Stimulated activated CD8-positive, alpha-beta memory T cell treated with anti-CD3 and anti-CD28 coated beads, Interleukin-2, amount 100 ng/mL, for 1 hour (primary cell): ENCODE measurements at places on chromosomes 6 and 20.

DNA sequence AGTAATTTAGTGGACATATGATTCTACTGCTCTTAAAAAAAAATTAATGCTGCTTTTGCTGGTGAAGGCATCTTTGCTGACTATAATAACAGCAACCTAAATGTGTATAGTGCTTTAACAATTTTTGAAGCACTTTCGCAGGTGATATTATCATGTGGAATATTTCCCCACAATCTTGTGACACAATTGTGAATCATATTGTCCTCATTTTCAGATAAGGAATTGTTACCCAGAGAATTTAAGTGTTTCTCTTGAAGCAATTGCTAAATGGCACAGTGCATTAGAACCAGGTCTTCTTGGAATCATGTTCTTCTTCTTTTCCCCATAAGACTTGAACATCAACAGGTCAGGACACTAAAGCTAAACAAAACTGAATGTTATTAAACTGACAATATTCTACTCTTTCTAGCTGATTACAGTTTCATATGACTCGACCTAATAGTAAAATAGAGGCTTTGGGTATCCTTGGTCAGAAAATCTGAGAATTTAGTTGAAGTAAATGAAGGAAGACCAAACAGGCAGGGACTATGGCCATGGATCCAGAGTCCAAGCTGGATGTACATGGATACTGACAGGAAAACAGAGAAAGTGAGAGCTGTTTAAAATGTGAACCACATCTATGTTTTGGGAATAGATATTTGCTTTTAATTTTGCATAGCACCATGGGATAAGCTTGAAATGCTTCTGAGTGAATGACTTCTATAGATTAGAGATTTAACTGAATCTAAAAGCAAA is 121.8 kb upstream of the SLC35B3 start:
- no peak for DNase-seq

DNA sequence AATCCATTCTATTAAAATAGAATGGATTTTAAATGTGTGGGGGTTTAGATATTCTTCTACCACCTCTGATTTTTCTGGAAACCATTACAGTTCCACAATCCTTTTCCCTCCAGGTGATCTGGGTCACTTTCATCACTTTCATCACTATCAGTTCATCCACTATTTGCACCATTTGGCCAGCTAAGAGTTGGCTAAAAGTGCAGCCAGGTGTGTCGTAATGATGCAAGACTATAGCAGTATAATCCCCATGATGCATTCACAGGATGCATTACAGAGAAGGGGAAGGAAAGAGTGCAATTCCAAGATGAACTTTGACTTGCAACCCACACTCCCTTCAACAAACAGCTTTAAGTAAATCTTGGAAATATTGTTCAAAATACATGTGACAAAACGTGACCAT is 4.9 kb downstream of the FUCA2 start:
- DNase-seq: no peak

- DNase-seq: no peak
Observed at GRCh38 chr6:47044397-47044796, 2.3 kb upstream of the ADGRF1 start.

- DNase-seq: no peak
Observed at GRCh38 chr20:46323557-46323956, 15.3 kb upstream of the CDH22 start.

DNA sequence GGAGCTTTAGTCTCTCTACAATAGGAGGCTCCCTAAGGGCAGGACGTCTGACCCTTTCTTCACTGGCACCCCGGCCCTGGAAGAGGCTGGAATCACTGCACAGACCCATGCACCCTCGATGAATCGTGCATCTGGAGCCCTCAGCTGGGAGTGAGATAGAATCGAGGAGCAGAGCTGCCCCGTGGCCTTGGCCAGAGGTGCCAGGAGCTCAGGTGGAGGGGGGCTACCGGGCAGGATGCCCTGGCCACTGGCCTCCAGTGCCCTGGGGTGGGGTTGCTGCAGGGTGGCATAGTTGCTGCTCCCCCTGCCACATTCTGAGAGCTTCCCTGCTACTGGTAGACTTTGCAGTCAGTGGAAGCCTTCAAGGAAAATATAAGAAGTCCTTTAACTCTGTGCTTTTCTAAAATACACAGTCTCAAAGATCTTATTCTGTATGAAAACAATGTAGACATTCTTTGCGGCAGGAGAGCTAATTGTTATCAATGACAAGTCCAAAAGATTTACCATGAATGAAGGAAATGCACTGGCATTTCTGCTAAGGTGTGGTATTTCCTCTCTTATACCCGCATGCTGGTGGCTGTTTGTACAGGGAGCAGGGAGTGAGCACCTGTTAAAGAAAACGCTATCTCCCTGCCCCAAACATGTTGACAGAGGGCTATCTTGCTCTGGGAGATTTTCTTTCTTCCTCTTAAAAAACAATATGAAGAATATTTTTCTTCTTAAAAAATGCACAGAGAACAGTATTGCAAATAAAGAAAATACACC is 122.8 kb downstream of the C6orf118 start:
- no peak for DNase-seq

DNA sequence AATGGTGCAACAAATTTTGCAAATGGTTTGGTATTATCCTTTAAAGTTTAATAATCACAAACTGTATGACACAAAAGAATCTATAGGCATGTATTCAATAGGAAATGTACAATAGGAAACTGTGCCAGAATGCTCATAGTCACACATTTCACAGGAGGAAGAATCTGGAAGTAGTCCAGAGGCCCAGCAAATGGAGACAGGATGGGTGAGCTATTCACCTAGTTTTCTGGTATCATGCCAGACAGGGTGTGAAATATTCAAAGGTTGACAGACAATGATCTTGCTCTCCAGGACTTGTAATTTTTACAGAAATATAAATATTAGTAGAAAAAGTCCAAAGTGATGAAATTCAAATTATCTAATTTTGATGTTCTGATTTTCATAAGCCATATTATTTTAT is 520.1 kb upstream of the IMPG1 start:
- no peak for DNase-seq

DNA sequence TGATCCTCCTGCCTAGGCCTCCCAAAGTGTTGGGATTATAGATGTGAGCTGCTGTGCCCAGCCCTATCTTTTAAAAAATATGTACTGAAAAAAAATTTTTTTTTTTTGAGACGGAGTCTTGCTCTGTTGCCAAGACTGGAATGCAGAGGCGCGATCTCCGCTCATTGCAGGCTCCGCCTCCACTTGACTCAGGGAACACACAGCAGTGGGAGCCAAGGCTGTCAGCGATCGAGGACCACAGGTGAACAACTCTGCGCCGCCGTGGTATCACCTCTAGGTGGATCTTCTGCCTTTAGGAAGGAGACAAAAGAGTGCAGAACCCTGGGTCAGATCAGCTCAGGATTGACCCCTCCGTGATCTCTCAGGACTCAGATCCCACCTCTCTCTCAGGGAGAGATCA is 13.7 kb downstream of the RAET1E start:
- DNase-seq: no peak

DNA sequence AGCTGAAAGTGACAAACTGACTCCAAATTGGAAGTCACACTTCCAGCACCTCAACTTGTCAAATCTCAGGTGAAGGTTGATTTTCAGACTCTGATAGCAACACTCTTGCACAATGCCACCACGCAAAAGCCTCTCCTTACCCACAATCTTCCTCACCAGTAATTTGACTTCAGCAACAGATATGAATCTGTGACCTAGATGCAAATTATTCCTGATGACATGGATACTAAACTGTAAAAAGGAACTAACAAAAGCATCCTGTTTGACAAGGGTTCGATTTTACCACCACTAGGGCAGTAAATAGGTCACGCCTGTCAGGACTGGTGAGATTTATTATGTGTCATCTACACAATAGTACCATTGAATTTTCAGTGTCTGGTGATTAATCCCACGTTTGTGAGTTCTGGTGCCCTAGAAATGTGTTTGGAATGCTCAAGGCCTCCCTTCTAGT is 134.4 kb upstream of the COL21A1 start:
- no peak for DNase-seq

GRCh38 chr6:106746652-106747051 is 117.3 kb downstream of the QRSL1 start:
- no peak for DNase-seq

DNA sequence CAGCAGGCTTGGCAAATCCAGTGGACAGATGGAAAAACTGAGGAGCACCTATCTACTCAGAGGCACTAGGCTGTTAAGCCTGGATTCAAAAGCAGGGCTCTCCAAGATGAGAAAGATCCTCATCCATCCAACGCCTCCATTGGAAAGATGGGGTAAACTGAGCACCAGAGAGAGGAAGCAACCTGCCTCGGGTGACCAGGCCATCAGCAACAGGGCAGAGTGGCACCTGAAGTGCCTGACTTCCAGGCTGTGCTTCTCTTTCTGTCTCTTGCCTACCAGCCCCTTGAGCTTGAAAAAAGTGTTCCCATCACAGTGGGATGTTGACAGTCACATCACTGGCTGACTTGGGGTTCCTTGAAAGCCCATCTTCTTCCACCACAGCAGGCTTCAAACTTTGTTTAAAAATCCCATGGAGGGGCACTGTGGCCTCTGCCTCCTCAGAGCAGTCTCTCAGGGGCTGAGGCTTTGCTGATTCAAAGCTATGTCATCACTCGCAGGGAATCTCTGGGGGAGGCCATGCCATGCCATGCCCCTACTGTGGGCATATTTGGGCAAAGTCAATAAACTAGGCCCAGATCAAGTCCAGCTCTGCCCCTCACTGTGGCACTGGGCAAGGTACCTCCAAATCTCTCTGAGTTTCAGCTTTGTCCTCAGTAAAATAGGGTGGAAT is 44.8 kb upstream of the TGM2 start:
- no peak for DNase-seq

DNA sequence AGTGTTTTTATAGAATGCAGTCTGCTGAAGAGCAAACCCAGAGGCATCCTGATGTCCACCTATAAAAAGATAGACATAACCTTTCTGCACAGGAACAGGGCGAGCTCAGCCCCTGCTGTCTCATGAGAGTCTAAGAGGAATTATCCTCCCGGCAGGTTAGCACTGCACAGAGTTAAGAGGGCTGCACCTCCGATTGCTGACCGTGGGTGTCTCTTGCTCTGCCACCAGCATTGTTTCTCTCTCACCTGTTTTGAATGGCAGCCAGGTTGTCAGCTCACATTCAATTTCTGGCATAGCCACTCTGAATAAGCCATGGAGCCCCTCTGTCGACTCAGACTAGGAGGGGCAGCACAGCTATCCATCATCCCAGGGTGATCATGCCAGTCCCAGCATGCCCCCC is 211.2 kb downstream of the PHACTR1 start:
- no peak for DNase-seq

DNA sequence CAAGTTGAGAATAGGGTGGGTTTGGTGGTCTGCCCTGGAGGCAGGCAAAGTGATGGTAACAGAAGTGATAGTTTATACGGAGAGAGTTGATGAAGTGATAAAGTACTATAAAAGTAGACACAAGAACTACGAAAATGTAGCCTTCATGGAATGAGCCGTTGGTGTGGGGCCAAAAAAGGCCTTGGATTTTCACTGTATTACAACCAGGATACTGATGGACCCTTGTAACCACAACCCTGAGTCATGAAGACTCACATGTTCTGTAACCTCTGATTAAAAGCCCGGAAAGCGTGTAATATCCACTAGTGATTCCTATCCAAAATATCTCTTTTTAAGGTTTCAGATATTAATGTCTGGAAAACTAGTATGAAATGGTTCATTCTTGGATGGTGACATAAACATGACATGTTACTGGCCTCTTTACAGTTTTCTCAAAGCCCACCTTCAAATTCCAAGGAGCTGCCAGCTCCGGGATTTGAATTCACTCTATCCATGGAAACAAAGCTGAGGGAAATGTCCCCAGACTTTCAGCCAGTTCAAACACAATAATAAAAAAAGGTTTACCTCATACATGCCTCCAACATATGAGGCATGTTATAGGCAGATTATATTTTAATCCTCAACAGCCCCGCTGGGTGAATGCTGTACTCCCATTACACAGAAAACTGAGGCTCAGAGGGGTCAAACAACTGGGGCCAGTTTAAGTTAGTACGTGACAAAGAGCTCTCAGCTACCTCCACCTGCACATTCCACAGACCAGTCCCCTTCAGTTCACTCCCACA is 55.4 kb downstream of the MRPL14 start:
- DNase-seq: no peak

- DNase-seq: no peak
Observed at GRCh38 chr20:12072954-12073264, 155.2 kb downstream of the BTBD3 start.

DNA sequence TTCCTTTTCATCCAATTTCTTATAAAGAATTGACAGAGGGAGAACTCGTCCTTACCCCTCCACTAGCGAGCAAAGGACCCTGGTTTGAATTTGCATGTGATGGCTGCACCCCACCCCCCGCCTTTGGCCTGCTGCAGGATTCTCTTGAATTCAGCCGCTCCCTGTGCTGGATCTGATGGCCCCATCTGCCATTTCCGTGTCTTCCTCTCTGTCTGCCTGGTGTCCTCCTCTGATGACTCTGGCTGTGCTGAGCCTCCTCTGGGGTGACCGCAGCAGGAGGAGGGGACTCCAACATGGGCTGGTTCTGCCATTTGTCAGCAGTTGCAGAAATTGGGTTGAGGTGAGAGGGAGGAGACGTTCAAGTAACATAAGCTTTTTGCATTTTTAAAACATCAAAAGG is 188.8 kb downstream of the DLL1 start:
- no peak for DNase-seq

DNA sequence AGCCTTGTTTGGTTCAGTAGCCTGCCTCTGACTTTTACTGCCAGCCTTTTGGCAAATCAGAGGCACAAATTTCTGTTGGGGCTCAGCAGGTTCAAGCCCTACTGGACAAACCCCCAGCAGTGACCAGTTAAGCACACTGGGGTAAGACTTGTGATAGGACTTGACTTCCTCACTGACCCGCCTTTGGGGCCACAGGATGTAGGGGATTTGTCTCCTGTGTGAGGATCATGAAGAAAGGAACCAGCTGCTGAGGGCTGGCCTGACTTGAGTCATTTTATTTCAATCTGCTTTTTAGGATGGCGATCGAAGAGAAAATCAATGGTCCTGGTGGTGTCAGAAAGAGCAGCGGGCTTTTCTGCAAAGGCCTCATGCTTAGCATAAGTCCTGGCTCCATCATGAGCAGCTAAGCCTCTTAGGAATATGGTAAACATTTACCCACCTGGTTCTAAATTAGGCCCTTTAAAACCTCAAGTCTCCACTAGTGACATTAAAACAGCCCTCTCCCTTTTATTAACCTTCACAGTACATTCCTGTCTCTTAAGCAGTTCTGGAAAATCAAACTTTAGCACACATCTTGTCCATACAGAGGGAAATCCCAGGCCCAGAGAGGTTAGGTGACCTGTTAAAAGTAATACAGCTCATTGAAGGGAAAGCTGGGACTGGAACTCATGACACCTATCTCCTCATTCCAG is 16.6 kb downstream of the CHMP4B start:
- DNase-seq: no peak
